ENCODE measurements at places on chromosomes 7 and 10.

- no peak for DNase-seq
Observed at GRCh38 chr7:138521837-138522461, 61.9 kb downstream of the TRIM24 start.

DNA sequence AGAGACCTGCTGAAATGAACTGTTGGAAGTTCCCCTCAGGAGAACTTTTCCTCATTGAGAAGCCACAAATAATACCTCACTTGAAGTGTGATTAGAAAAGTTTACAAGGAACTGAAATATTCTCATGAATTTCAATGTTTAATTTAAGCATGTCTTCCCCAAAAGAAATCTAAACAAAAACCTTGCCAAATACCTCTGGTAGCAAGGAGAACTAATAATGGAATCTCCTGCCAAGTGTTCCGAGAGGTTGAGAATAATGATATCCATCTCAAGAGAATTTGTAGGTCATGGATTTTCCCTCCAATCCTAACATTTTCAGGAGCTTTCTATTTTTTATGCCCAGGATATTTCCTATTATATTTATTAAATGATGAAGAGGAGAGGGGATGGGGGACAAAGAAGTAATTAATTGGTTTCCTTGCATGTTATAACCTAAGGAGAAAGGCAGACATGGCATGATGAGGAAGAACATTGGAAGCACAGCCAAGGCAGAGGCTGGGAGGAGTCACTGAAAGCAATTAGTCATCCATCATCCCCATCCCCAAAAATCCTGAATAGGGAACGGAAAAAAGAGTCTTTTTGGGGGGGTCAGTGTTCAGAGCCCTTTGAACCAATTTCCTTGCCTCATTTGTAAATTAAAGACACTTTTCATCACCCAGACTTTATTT is 93.6 kb upstream of the IL6 start:
- DNase-seq = no peak

DNA sequence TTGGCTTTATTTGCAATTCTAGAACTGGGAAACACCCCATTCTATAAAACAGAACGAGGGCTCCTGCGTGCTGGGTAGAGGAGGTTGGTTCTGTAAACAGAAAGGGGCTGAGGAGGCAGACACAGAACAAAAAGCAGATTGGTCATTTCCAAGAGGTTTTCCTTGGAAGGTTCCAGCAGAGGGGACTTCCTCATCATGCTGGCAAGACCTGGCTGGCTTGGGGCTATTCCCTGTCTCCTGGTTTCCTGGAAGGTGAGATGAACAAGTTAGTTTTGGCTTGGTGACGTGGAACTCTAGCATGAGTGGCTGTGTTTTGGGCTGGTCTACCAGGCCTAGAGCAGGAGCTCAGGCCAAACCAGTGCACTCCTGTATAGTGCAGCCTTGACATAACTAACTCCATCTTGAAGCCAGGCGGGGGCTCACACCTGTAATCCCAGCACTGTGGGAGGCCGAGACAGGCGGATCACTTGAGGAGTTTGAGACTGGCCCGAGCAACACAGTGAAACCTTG is 26.1 kb upstream of the DNAJB6 start:
- peak; percentile 27 for DNase-seq

DNA sequence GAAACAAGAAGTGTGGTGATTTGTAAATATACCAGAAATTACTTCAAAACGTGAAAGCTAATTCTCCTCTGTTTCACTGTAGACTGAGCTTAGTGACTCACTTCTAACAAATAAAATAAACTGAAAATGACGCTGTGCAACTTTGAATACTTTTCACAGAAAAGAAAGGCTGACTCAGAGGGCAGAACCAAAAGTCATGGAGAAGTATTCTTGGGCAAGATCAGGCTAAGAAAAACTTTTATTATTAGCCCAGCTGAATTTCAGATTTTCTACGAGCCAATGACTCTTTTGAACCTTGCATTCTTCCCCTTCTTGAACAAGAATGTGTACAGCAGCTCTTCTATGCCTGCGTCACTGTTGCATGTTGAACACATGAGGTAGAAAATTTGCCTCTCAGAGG is 527.3 kb upstream of the GHITM start:
- peak; percentile 65 for DNase-seq

- peak; percentile 61 for DNase-seq
Observed at GRCh38 chr7:33107136-33108066, 1.8 kb downstream of the RP9 start.

GRCh38 chr10:71078454-71079145 is 133.8 kb upstream of the UNC5B start:
- no peak for DNase-seq
